Cardiac muscle cell (in vitro differentiated cells and primary cell): ENCODE measurements at places on chromosomes 11 and 22. TPM values are rescaled to one million over a fixed set of nuclear protein-coding genes. Genes with fewer than 3 reads are reported as not detected.
A peak's percentile ranks its signal among the peaks of the same experiment; 100 is the strongest.

DNA sequence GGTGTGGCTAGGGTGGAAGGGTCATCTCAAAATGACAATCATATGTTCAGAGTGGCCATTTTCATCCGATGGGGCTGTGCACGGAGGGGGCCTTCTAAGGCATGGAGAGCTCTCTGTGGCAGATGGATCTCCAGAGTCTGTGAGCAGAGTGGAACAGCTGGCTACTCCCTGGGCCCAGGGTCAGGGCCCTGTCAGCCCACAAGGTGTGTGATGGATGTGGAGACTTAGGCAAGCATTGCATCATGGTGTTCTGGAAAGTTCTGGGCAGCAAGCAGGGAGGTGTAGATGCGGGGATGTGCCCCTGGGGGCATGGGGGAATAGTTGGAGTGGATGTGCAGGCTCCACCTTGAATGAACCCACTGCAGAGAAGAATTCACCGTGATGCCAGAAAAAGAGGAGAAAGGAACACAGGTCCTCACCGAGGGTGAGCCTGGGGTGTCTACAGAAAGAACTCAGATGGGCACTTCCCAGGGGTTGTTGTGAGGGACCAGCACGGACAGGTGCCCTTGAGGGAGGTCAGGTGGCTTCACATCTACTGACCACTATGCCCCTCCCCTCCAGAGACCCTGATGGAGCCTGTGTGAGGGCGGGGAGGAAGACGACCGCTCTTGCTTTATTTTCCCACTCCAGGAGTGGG is 51.1 kb downstream of the CHRDL2 start:
- H3K27ac ChIP-seq = no peak overlapping the region
- no peaks in the 10 kb centered on the region for H3K36me3 ChIP-seq
- no peaks in the 10 kb centered on the region for H3K4me1 ChIP-seq

DNA sequence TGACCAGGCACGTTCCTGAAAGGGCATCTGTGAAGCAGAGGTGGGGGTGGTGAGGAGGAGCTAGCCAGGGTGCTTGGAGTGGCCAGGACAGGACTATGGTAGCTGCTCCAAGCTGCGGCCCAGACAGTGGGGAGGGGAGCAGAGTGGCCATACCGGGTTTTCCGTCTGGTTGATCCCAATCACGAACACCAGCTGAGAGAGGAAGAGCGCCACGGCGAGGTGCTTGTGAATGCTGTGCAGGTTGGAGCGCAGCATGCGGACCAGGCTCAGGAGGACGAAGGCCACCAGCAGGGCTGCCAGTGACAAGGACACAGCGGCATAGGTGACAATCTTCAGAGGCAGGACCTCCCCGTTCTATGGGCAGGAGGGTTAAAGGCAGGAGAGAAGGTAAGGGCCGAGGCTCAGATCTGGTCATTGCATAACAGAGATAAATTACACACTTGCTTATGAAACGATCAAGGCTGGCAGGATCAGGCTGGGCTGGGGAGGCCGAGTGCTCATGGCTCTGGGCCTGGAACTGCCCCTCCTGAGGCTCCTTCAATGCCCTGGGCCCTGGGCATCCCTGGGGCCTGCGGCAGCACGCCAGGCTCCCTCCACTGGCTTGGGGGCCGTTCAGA is 41.5 kb downstream of the TRMU start:
- no peaks in the 10 kb centered on the region for H3K36me3 ChIP-seq
- DNase-seq = no peak
- H3K4me3 ChIP-seq = no peak overlapping the region

GRCh38 chr22:29734838-29735237 is 15.0 kb downstream of the CABP7 start:
- no peaks in the 10 kb centered on the region for H3K27me3 ChIP-seq
- H3K4me1 ChIP-seq = no peaks in the 10 kb centered on the region
- H3K4me3 ChIP-seq = no peak overlapping the region
- no peak overlapping the region for H3K27ac ChIP-seq

DNA sequence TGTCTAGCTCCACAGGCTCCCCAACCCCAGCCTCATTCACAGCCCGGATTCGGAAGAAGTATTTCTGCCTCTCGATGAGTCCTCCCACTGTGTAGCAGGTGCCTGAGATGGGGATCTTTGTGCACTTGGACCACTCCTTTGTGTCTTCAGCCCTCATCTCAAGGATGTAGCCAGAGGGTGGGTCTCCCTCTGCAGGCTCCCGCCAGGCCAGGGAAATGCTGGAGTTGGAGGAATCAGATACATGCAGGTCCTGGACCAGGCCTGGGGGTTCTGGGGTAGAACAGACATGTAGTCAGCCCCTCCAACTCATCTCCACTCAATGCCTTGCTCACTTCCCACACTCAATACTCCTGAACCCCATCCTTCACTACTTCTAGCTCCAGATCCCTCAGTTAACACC is 10.8 kb downstream of the TMEM86A start:
- DNase-seq = no peak
- no peaks in the 10 kb centered on the region for H3K36me3 ChIP-seq
- H3K27me3 ChIP-seq = peaks cover 12% of the 10 kb centered on the region
- no peak overlapping the region for H3K27ac ChIP-seq
- H3K4me1 ChIP-seq = no peaks in the 10 kb centered on the region

- no peaks in the 10 kb centered on the region for H3K27me3 ChIP-seq
- no peak for DNase-seq
- no peak overlapping the region for H3K27ac ChIP-seq
- H3K36me3 ChIP-seq = no peaks in the 10 kb centered on the region
- H3K4me1 ChIP-seq = peaks cover 8% of the 10 kb centered on the region
- H3K4me3 ChIP-seq = no peak overlapping the region
These were observed 35.8 kb downstream of the GRIK4 start for GRCh38 chr11:120547316-120547715.

DNA sequence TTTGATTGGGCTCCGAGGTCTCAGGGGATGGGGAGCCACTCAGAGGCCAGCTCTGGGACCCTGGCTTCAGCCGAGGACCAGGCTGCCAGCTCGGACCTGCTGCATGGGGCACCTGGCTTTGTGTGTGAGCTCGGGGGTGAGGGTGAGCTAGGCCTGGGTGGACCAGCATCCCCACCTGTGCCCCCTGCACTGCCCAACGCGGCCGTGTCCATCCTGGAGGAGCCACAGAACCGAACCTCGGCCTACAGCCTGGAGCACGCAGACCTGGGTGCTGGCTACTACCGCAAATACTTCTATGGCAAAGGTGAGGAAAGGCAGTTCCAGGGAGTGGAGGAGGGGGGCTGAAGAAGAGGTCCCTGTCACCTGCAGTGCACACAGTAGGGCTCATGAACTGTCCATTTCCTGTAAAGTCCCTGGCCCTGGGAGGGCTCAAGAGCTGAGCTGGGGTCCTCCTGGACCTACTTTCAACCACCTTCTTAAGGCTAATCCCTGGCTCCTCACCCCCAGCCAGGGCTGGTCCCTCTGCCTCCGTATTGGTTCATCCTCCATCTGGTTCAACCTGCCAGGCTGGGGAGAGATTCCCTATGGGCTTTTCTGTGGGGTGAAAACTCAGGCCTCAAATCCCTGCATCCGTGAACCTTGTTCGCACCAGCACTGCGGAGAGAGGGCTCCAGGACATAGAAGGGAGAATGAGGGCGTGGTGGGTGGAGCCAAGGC is 3.6 kb downstream of the SIPA1 start:
- no peaks in the 10 kb centered on the region for H3K36me3 ChIP-seq
- H3K4me3 ChIP-seq = no peak overlapping the region
- peaks cover 11% of the 10 kb centered on the region for H3K4me1 ChIP-seq

- no peak overlapping the region for H3K27ac ChIP-seq
- no peak for DNase-seq
- no peak overlapping the region for H3K4me3 ChIP-seq
- no peaks in the 10 kb centered on the region for H3K36me3 ChIP-seq
- H3K27me3 ChIP-seq = no peaks in the 10 kb centered on the region
- H3K4me1 ChIP-seq = no peaks in the 10 kb centered on the region
These were observed 3.0 kb upstream of the LGR4 start for GRCh38 chr11:27475622-27476021.

GRCh38 chr11:122424636-122425035 is 230.9 kb upstream of the UBASH3B start:
- peaks cover 26% of the 10 kb centered on the region for H3K4me1 ChIP-seq
- no peaks in the 10 kb centered on the region for H3K36me3 ChIP-seq
- no peak overlapping the region for H3K4me3 ChIP-seq

GRCh38 chr11:111378861-111379601 is at the start of gene POU2AF1:
Gene POU2AF1, minus strand, starts transcription at chr11:111379275. Its CDS starts 98 bp downstream, at chr11:111379177.
- no peaks in the 10 kb centered on the region for H3K36me3 ChIP-seq
- no peaks in the 10 kb centered on the region for H3K4me1 ChIP-seq
- no peak within 1 kb of the TSS for H3K27ac ChIP-seq

DNA sequence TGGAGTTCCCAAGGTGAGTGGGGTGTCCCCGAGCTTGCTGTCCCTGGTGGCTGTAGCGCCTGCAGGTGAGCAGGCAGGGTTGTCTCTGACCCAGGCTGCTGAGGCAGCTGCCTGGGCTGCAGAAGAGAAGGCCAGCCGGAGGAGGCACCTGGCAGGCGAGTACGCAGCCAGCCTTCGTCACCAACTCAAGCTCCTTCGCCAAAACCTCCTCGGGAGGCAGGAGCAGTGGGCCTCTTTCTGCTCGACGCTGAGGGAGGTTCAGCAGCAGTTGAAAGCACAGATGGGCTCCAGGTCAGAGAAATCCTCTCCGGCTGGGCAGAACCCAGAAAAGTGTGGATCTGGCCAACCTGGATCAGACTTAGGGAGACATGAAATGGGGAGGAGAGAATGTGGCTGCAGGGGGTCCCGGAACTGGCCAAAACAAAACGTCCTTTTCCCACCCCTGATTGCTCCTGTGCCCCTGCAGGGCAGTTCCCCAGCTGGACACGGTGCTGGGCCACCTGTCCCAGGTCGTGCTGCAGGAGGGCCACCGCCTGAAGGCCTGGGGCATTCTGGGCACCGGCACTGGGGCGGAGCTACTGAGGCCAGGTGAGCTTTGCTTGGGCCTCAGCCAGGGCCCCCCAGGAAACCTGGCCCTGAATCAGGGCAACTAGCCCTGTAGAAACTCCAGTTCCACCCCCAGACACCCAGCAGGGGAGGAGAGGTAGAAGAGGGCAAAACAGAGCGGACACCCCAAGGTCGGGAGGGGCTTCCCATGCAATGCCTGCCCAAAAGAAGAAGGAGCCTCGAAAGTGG is 56.7 kb downstream of the BTG4 start:
- H3K4me1 ChIP-seq = no peaks in the 10 kb centered on the region
- H3K36me3 ChIP-seq = no peaks in the 10 kb centered on the region
- H3K4me3 ChIP-seq = no peak overlapping the region
- H3K27me3 ChIP-seq = peaks cover 11% of the 10 kb centered on the region

GRCh38 chr22:25448435-25449051 is 115.9 kb upstream of the GRK3 start:
- H3K4me1 ChIP-seq = peaks cover 20% of the 10 kb centered on the region
- no peaks in the 10 kb centered on the region for H3K27me3 ChIP-seq
- H3K36me3 ChIP-seq = peaks cover under 1% of the 10 kb centered on the region
- no peak overlapping the region for H3K27ac ChIP-seq

DNA sequence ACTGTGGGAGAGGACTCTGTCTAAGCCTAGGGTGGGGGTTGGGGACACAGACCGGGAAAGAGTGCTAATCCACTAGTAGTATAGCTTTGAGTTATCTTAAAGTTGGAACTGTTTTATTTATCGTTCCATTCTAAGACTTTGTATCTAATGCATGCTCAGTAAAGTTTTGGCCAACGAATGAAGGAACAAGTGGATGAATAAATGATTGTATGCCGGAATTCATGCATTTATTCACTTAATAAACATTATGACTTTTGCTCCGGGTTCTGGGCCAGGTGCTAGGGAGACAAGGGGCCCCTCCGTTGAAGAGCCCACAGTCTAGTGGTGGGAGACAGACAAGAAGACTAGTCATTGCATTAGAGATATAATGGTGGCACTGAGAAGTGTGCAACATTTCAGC is 645 bp downstream of the RNF121 start:
- H3K4me1 ChIP-seq = peaks cover 14% of the 10 kb centered on the region
- H3K36me3 ChIP-seq = no peaks in the 10 kb centered on the region
- no peaks in the 10 kb centered on the region for H3K27me3 ChIP-seq
- no peak for DNase-seq
- H3K27ac ChIP-seq = no peak overlapping the region

DNA sequence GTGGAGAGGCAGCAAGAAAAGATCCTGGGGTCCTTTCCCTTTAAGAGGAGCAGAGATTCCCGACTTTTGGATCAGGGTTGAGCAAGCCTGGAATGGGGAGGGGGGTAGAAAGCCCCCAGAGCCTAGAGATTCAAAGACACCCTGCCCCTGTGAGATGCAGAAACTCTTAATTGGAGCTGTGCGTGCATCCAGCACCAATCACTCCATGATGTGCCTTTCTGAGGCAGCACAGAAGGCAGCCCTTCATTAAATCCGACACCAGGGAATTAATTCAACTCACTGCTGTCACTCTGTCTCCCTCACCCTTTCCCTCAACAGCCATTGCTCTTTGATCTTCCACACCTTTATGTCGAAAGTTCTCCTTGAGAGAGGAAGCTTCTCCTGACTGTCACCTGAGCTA is 43.0 kb downstream of the DSCAML1 start:
- no peak overlapping the region for H3K27ac ChIP-seq
- no peaks in the 10 kb centered on the region for H3K4me1 ChIP-seq
- H3K36me3 ChIP-seq = no peaks in the 10 kb centered on the region
- H3K27me3 ChIP-seq = no peaks in the 10 kb centered on the region
- H3K4me3 ChIP-seq = no peak overlapping the region

DNA sequence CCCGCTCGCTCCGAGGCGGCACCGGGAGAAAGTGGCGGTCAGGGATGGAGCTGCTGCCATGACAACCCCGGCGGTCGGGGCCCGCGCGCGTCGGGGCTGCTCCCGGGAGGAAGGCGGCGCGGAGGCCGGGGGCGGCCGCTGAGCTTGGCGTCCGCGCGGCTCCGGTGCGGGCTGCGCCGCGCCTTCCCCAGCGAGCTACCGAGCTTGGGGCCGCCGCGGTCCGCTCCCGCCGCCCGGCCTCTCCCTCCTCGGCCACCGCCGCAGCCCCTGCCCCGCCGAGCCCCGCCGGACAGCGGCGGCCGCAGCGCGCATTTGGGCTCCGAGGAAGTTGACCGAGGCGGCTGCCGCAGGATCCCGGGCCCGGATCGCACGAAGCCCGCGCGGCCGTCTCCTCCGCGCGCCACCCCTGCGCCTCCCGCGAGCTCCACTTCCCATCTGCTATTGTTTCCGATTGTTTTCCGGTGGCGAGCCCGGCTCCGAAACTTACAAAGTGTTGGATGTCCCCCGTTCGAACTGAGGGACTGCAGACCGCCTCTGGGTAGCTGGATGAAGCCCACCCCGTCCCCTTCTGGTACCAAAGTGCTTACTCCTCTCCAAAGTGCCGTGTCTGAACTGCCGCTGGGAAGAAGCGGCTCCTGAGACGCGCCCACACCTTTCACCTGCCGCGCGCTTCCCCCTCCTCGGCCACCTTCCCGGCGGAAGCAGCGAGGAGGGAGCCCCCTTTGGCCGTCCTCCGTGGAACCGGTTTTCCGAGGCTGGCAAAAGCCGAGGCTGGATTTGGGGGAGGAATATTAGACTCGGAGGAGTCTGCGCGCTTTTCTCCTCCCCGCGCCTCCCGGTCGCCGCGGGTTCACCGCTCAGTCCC is 540.3 kb downstream of the NTM start:
- peaks cover 82% of the 10 kb centered on the region for H3K27me3 ChIP-seq
- DNase-seq = peak; percentile 59
- H3K4me1 ChIP-seq = no peaks in the 10 kb centered on the region
- peak overlapping the region; percentile 43 for H3K4me3 ChIP-seq

VSIG10L2 gene
- total RNA-seq = not detected in 2 replicates

MMP8 gene
- not detected in 2 replicates for total RNA-seq

APOL5 gene
- not detected in 2 replicates for total RNA-seq

TMEM132A gene
- 154 and 188 TPM in 2 replicates for total RNA-seq

NLRX1 gene
- total RNA-seq = 24.7 and 36.8 TPM in 2 replicates

OR5B21 gene
- not detected in 2 replicates for total RNA-seq

CRYBB2 gene
- 0.28 TPM in 1 of 2 replicates, not detected in the other for total RNA-seq

OR52A1 gene
- total RNA-seq = not detected in 2 replicates

KCNJ11 gene
- total RNA-seq = 12.8 and 17.0 TPM in 2 replicates

TRIM29 gene
- total RNA-seq = not detected in 2 replicates

TRIM22 gene
- total RNA-seq = 0.07 TPM in 1 of 2 replicates, not detected in the other

CASP5 gene
- total RNA-seq = not detected in 2 replicates

PHLDA2 gene
- total RNA-seq = 1.1 TPM in 1 of 2 replicates, not detected in the other
